Stimulated activated memory B cell treated with anti-CD40 and anti-IgM and Interleukin-4, amounts not matched to agents 10 μg/mL and 1 μg/mL and 100 μg/mL, for 72 hours (primary cell): ENCODE measurements at places on chromosomes 5 and 9.
A peak's percentile ranks its signal among the peaks of the same experiment; 100 is the strongest.

DNA sequence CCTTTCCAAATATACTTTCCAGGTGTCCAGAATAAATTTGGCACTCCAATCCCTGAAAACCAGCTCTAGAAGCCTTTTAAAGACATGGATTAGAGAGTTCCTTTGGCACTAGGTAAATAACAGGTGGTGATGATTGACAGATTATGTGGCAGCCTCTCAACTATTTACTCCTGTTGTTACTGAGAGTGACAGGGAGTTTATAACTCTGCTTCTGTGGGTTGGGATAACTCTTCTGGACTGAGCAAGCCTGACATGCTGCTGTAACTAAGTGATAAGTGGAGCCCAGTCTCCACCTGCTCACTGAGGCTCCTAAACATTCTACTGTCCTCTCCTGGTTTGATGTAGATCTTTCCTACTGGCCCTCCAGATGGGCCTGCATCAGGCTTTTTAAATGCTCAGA is 693.2 kb upstream of the FTMT start:
- no peaks in the 10 kb centered on the region for H3K36me3 ChIP-seq
- H3K27ac ChIP-seq = no peak overlapping the region
- H3K4me3 ChIP-seq = no peak overlapping the region
- no peaks in the 10 kb centered on the region for H3K4me1 ChIP-seq
- no peaks in the 10 kb centered on the region for H3K27me3 ChIP-seq

DNA sequence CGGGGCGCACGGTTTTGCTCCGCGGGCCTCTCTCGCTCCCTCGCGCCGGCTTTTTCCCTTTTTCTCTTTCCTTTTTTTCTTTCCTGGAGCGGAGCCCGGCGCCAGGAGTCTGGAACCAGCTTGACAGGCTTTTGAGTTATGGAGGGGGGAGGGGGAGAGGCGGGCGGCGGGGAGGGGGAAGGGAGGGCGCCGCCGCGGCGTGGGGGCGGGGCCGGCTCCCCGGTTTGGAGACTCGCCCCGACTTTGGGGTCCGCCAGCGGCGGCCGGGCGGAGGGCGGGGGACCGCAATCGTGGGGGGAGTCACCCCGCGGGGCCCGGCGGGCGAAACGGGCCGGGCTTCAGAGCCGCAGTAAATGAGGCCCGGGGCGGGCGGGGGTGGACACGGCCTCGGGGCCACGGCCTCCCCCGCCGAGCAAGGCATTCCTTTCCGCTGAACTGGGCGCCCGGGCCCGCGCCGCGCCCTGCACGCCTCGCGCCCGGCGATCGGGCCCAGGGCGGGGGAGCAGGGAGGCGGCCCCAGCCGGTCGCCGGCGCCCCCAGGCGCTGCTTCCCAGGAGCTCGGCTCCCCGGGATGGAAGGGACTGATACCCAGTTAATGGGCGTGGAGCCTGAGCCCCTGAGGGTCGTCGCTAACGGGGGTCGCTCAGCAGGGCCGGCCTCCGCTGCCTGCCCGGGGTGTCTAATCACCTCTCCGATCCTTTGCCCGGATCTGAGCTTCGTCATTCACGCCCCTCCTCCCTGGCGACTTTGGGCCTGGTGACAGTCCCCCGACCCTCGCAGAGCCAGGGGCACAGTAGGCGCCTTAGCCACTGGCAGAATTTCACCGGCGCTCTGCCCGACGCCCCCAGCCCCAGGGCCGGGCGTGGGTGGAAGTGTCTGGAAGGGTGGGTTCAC is 138.1 kb downstream of the C9orf50 start:
- H3K36me3 ChIP-seq = no peaks in the 10 kb centered on the region
- no peak overlapping the region for H3K27ac ChIP-seq
- H3K4me3 ChIP-seq = peak overlapping the region; percentile 49
- peak; percentile 25 for ATAC-seq
- H3K4me1 ChIP-seq = peaks cover 18% of the 10 kb centered on the region

GRCh38 chr5:125189531-125189941 is 443.1 kb upstream of the ZNF608 start:
- no peak for ATAC-seq
- H3K27ac ChIP-seq = no peak overlapping the region
- no peak overlapping the region for H3K4me3 ChIP-seq
- peaks cover 17% of the 10 kb centered on the region for H3K4me1 ChIP-seq
- H3K36me3 ChIP-seq = no peaks in the 10 kb centered on the region

DNA sequence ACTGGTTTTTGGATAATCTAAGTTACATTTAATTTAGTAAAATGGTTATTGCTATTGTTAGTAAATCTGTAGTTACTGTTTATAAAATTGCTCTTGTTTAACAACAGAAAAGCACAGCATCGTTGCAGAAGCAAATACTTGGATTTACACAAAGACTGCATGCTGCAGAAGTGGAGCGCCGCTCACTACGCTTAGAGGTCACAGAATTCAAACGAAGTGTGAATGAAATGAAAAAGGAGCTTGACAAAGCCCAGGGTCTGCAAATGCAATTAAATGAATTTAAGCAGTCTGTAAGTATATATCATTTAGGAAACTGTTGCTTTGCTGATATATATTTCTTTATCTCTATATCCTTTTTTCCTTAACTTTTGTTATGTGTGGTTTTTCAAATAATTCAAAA is 226.0 kb downstream of the CCDC171 start:
- no peak overlapping the region for H3K4me3 ChIP-seq
- no peaks in the 10 kb centered on the region for H3K27me3 ChIP-seq
- no peak overlapping the region for H3K27ac ChIP-seq
- no peak for ATAC-seq

DNA sequence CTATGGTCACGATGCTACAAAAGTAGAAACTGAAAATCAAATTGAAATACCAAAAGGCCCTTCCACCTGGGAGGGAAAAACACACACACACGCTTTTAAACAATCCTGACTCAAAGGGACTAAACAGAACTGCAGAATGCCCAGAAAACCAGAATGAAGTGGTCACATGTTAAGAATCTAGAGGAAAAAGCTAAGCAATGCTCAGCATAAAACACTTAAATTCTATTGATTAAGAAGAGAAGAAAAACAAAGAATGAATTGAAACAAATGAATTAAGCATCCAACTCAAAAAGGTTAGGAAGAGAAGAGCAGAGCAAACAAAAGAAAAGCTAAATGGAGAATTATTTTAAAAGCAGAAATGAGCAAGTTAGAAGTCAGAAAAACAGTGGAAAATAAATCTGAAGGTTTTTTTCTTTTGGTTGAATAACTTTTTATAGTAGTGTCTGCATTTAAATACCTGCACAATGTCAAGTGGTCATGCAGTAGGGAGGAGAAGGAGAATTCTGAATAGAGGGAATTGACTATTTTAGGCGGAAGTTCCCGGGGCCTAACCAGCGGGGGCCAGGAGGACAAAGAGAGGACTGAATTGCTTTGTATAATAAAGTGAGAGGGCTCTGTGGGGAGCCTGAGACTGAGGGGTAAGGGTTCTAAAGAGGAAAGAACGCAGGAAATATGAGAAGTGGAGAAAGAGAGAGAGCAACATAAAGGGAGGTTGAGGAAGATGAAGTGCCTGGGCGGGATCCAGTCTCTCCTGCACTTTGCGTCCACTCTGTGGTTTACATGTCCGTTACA is 146.8 kb downstream of the ATPSCKMT start:
- H3K4me3 ChIP-seq = no peak overlapping the region
- no peak for ATAC-seq
- no peaks in the 10 kb centered on the region for H3K4me1 ChIP-seq

DNA sequence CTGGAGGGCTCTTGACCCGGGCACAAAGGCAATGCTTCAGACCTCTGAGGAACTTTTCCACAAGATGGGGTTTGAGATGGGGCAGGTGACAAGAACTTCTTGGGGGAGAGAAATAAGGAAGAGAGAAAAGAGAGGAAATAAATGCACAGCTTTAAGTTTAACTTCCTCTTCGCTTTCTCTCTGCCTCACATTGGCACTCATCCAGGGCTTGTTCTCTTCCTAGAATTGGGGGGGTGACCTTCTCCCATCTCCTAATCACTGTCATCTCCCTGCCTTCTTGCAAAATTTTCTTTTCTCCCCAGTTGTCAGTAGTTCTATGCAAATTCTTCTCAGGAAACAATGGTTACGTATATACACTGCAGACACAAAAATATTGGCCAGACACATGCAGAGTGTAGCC is 19.1 kb upstream of the ADCY2 start:
- no peak overlapping the region for H3K4me3 ChIP-seq
- H3K4me1 ChIP-seq = no peaks in the 10 kb centered on the region
- no peaks in the 10 kb centered on the region for H3K36me3 ChIP-seq
- no peak for ATAC-seq

- H3K4me1 ChIP-seq = no peaks in the 10 kb centered on the region
- H3K4me3 ChIP-seq = no peak overlapping the region
- H3K36me3 ChIP-seq = no peaks in the 10 kb centered on the region
- no peak overlapping the region for H3K27ac ChIP-seq
Observed at GRCh38 chr9:31799953-31800609, 584.4 kb upstream of the ACO1 start.

GRCh38 chr5:6365142-6365976 is 13.0 kb downstream of the MED10 start:
- ATAC-seq = no peak
- peaks cover 62% of the 10 kb centered on the region for H3K36me3 ChIP-seq
- H3K27me3 ChIP-seq = no peaks in the 10 kb centered on the region

DNA sequence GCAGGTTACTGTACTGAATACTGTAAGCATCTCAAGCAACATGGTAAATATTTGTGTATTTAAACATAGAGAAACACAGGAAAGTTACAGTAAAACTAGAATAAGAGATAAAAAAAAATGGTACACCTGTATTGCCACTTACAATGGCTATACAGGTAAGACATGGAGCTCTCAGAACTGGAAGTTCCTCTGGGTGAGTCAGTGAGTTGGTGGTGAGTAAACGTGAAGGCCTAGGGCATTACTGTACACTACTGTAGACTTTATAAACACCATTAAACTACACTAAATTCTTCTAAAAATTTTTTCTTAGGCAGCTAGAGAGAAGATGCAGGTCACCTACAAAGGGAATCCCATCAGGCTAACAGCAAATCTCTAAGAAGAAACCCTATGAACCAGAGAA is 872.9 kb downstream of the TAF11L14 start:
- no peaks in the 10 kb centered on the region for H3K36me3 ChIP-seq
- no peak overlapping the region for H3K4me3 ChIP-seq
- H3K27ac ChIP-seq = no peak overlapping the region
- H3K27me3 ChIP-seq = no peaks in the 10 kb centered on the region

DNA sequence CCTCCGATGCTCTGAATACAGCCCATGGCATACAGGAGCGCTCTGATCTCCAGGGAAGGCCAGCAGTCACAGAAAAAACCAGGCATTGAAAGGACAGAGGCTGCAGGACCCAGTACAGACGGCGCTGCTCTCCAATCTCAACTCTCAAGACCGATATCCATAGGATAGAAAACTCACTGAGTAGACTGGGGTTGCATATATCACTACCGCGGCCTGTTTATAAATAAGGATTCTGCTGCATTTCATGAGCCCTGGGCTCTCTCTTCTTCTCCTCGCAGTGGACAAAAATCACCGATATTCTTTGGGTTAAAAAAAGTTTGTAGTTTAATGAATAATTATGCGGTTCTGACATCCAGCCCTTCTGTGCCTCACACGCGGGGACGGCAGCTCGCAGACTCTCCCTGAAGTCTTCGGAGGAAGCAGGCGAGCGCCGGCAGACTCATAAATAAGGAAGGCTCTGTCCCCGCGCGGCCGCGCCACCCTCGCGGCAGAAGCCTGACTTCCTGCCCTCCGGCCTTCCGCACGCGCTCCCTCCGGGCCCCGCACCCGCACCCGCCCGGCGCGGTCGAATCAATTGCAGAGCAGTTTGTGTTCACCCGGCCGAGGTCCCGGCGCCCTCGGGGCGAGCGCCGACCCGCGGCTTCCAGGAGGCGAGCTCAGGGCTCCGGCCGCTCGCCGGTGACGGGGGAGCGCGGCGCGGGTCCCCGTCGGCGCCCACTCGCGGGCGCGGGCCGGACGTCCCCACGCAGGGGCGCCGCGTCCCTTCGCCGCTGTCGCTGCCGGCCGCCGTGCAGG is at the start of gene FAM78A:
TSS of gene FAM78A (minus strand) at position 417 of the 795 bp plus-strand sequence. CDS start at position 86, 331 bp downstream.
- peak; percentile 29 for ATAC-seq
- H3K36me3 ChIP-seq = peaks cover 5% of the 10 kb centered on the region
- peak within 1 kb of the TSS; percentile 100 for H3K4me3 ChIP-seq
- peak within 1 kb of the TSS; percentile 97 for H3K27ac ChIP-seq
- peaks cover 6% of the 10 kb centered on the region for H3K27me3 ChIP-seq
- peaks cover 57% of the 10 kb centered on the region for H3K4me1 ChIP-seq

- H3K4me1 ChIP-seq = peaks cover 76% of the 10 kb centered on the region
- no peaks in the 10 kb centered on the region for H3K27me3 ChIP-seq
- no peak for ATAC-seq
- H3K27ac ChIP-seq = no peak overlapping the region
Observed at GRCh38 chr5:177366528-177367322, 9.0 kb downstream of the RGS14 start.

- H3K27ac ChIP-seq = no peak overlapping the region
- ATAC-seq = no peak
- H3K4me3 ChIP-seq = no peak overlapping the region
- H3K36me3 ChIP-seq = no peaks in the 10 kb centered on the region
- H3K27me3 ChIP-seq = peaks cover 40% of the 10 kb centered on the region
Observed at GRCh38 chr5:150253416-150254208, 36.0 kb downstream of the CAMK2A start.
